Stimulated activated CD8-positive, alpha-beta memory T cell treated with anti-CD3 and anti-CD28 coated beads, Interleukin-7, amount 100 ng/mL, for 48 hours (primary cell): ENCODE measurements at places on chromosomes 7 and 10.
A peak's percentile ranks its signal among the peaks of the same experiment; 100 is the strongest.

DNA sequence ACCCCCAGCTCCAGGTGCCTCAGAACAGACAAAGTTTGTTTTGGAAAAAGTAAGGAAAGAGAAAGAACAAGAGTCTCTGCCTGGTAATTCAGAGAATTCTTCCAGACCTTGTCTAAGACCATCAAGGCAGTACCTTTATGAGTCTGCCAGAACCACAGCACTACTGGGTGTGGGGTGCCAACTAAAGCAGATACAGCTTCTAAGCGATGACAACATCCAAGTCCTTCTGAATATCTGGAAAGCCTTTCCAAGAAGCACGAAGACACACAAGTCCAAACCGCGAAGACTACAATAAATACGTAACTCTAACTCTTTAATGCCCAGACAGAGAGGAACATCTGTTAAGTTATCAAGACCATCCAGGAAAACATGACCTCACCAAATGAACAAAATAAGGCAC is 94.3 kb downstream of the SIRT1 start:
- DNase-seq, result peak; percentile 1

DNA sequence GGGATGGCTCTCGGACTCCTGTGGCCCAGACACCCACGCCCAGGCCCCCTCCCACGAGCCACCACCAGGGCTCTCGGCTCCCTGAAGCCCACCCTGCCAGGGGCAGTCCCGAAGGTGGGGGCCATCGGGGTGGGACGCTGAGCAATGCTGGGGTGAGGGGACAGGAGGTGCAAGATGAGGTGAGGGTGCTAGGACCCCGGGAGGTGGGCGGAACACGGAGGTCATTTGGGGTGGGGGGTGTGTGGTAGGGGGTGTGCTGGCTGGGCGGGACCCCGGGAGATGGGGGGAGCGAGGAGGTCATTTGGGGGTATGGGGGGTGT is 17.0 kb upstream of the LFNG start:
- DNase-seq, result no peak

GRCh38 chr10:99982728-99983127 is 27.0 kb downstream of the DNMBP start:
- no peak for DNase-seq

DNA sequence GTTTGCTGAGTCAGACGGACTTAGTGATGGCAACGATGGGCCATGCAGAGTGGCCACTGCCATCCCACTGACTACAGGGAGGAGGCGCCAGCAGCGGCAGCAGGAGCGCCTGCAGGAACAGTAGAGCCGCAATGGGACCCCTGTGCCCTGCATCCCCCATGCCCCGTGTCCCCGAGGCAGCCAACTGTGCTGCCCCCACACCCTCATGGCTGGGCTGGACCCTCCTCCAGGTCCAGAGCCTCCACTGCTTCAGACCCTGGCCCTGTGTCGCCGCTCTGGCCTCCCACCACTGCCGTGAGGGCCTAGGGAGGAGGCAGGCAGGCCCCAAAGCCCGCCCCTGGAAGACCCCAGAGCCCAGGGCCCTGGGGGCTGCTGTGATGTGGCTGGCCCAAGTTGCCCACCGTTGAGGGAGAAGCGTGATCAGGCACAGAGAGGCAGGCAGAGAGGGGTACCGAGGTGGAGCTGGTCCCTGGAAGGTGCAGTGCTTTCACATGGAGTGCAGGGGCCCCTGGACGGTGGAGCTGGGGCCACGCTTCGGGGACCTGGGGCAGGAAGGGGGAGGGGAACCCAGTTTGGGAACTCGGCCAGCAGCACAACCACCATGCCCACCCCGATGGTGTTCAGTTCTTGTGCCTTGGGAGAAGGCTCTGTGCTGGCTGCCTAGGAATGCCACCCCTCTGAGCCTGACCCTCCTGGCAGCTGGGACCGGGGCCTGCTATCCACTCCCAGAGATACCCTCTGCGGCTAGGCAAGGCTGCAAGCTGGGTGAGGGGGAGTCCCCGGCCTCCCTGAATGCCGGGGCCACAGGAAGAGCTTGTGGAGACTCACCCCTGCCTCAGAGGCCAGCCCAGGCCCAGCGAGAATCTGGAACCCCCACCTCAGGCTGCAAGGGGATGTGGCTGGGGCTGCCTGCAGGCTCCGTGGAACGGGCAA is 32.6 kb downstream of the DKK1 start:
- DNase-seq, result no peak
